Adipocyte (in vitro differentiated cells): ENCODE measurements at places on chromosomes 13 and 19.

DNA sequence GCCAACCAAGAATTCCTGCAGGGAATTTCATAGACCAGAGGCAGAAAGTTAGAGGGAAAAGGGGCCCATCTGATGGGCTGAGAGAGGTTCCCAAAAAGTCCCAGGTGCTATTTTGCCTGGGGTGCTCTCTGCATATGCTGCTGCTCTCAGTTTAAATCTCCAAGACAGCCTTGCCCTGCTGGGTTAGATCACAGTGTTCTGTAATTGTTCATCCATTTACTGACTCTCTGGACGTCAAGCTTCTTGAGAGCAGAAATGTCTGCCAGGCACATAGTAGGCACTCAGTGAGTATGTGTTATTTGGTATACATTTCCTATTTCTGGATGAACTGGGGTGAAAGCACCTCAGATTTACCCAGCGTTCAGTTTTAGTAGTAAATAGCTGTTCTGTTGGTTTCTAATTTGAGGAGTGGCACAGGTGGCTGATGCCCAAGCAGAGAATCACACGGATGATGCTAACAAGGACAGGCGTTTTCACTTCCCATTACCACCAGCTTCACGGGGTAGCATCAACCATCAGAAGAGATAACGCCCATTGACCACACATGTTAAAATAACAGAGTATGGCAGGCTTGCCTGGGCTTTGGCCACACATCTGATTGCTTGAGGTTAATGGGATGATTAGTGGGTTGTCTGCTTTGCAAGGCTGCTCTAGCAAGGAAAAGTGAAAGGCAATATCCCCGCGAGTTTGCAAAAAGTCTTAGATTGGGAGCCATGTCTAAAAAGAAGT lies 161.1 kb downstream of the SLC7A1 start:
- no peak for DNase-seq

- DNase-seq, result no peak
Measured at GRCh38 chr19:30856786-30857185, 484.6 kb downstream of the ZNF536 start.

DNA sequence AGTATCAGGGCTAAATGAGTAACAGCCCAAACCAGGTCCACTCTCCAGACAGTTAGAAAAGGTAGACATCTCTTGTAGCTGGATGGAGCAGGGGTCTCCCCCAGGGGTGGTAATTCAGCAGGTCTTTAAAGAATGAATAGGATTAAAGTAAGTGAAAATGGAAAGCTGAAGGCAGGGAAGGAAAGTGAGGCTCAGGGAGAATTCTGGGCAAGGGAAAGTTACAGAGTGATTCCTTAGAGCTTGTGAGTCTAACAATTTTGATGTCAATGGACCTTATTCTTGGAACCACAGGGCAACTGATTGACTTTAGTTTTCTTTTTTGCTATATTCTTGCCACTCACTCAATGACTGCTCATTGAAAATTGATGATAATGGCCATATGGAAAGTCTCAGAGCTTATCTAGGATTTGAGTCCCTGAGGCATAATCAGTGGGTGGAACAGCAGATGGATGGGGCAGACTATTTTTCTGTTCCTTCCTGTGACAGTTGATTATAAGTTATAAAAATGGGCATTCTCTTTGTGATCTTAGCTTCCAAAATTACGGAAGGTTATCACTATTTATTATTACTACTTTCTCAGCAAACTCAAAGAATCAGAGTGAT lies 76.9 kb downstream of the LRCH1 start:
- no peak for DNase-seq

DNA sequence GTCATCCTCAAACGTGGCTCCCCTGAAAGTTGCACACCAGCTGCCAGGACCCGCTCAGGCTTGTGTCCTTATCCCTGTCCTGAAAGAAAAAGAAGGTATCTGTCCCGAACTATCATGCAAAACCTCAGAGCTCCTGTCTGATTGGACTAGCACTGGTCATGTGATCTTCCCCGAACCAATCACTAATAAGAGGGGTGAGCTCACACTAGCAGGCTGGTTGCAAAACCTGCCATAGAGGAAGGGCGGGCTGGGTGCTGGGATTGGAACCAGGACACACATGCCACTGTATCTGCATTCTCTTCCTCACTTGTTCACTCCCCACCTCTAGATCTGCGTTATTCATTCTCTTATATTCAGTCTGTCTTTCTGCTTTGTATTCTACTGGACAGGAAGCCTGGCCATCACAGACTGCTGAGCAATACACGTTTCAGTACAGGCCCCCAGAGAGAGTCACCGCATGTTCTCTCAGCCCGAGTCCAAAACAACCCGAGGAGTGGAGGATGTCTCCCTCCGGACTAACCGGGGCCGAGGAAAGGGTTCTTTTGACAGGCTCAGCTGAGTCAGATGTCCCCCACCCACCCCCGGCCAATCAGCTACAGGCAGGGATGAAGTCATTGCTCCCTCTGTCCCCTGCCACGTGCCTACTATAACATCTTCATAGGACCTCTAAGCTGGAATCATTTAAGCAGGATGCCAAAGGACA lies 97.7 kb downstream of the SIPA1L3 start:
- DNase-seq, result peak; percentile 97

DNA sequence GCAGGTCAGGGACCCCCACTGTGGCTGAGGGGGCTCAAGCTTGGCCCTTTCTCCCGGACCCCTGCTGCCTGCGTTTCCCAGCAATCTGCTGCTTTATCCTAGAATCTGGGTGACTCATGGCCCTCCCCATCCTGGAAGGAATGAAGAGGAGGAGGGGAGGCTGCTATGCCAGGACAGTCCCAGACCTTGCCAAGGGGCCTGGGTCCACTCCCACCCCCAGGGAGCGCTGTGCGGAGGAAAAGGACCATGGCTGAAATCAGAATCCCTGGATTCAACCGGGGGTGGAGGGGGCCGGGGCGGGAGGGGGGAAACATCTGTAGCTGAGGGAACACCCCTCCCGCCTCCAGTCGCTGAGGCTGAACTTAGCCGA lies 20.5 kb downstream of the ZNF114 start:
- peak; percentile 61 for DNase-seq

GRCh38 chr19:10915130-10916091 lies 13.0 kb downstream of the YIPF2 start:
- peak; percentile 82 for DNase-seq

DNA sequence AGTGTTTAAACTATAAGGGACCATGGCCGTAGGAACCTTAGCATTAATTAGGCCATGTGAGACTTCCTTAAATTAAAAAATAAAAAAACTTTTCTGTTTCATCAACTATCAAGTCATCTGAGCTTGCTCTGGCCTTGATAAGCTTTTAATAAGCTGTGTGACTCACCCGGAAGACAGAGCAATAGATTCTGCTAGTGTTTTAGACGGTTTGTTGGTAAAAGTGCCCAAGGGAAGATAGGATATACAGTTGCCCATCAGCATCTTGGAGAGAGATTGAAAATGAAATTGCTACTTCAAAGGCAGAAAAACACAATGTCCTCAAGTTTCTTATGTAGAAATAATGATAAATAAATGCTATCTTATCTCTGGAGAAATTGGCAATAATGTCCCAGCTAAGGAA lies 31.2 kb upstream of the RCBTB2 start:
- no peak for DNase-seq

DNA sequence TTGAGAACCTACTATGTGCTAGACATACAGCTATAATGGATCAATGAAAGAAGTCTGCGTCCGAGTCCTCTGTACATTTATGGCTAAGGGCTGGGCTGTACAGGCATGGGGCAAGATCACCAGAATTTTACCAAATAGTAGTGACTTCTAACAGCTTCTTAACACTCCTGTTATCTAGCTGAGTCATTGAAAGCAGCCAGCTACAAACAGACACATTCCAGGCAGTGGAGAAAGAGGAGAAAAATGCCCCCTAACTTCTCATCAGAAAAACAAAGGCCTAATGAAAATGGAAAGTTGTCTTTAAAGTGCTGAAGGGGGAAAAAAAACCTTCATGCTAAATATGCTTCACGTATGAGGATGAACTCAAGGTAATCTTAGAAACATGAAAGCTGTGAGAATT lies 14.3 kb upstream of the ZNF667 start:
- peak; percentile 26 for DNase-seq

DNA sequence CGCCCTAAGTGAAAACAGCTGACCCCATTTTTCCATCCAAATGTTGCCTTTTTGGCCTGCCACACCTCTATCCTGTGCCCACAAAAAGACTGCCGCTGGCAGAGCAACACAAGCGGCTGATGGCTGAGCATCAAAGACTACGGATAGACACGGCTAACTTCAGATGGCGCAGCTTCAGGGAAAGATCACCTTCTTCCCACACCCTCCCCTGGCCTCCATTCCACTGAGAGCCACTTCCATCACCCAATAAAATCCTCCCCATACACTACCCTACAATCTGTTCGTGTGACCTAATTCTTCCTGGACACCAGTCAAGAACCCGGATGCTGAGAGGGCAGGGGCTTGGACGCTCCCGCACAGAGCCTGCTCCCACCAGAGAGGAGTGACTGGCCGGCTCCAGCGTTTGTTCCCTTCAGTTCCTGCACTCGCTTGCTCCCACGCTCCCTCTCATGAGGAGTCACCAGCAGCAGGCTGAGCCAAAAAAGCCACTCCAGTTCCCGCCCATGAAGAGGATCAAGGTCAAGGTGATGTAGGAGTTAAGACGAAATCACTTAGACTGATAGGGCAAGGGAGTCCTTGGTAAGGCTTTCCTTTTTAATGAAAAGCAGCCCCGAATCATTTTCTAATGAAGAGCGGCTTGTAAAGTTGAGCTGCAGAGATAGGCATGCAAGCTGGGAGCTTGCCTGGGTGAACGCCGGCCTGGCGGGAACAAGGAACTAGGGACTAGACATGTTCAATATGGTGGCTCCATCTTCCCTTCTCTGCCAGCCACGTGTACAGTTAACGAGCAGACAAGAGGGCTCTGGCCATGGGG lies 35.7 kb downstream of the TSKS start:
- no peak for DNase-seq

- DNase-seq, result no peak
Measured at GRCh38 chr13:112434032-112434431, 57.9 kb downstream of the SPACA7 start.

GRCh38 chr13:34031610-34032009 lies 213.7 kb downstream of the RFC3 start:
- no peak for DNase-seq

DNA sequence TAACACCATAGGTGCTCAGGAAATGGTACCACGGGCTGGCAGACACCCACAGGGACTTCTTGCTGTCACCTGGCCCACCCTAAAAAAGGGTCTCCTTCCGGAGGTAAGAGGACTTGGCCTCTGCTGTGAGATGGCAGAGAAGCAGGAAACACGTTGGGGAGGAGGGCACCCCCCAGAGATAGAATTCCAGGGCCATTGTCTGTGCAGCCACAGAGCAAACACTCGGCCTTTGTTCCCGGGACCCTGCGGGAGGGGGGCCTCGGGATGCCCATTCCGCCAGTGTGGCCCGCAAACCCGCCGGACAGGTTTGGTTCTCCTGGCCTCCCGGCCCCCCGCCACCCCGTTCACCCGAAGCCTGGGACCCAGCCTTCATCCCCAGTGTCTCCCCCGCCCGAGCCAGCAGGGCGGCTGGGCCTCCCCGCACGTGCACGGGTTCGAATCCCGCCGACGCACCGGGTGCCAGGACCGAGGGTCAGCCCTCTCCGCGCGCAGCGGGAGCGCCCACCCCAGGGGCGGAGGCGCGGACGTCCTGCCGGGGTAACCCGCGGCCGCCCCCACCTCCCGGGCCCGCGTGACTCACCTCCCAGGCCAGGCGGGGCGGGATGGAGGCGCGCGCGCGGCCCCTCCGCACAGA lies 714 bp downstream of the PLPP2 start:
- DNase-seq, result peak; percentile 41

DNA sequence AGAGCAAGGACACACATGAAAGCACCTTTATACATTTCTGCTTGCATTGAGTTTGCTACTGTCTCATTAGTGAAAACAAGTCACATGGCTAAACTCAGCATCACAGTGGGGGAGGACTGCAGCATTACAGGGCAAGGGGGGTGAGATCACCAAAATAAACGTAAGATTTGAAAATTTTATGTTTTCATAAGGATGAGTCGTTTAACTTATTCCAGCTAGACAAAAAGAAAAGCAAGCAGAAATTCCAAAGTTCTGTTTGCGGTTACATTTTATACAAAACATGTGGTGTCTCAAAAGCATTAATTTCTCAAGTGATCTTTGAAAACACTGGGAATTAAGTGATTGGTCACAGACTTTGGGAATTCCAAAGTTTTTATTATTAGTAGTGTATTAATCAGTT lies 261.4 kb upstream of the RXFP2 start:
- peak; percentile 53 for DNase-seq

- no peak for DNase-seq
Measured at GRCh38 chr13:102443249-102443648, 41.4 kb upstream of the FGF14 start.

GRCh38 chr13:23871616-23872220 lies 17.5 kb downstream of the MIPEP start:
- peak; percentile 78 for DNase-seq

DNA sequence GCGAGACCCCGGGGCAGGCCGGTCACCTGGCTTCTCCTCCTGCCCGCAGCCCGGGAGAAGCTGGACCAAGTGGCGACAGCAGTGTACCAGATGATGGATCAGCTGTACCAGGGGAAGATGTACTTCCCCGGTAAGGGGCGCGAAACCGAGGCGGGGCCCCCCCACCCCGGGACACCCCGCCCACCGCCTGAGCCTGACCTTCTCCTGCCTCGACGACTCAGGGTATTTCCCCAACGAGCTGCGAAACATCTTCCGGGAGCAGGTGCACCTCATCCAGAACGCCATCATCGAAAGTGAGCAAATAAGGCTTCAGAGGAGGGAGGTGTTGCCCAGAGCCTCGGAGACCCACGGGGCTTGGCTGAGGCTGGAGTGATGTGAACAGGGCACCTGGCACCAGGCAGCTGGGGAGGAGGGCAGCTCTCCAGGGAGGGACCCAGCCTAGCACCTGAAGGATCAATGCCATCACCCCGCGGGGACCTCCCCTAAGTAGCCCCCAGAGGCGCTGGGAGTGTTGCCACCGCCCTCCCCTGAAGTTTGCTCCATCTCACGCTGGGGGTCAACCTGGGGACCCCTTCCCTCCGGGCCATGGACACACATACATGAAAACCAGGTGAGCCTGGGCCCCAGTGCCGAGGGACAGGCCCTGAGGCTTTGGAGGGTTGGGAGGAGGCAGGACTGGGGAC lies 629 bp downstream of the IZUMO4 start:
- DNase-seq, result no peak

DNA sequence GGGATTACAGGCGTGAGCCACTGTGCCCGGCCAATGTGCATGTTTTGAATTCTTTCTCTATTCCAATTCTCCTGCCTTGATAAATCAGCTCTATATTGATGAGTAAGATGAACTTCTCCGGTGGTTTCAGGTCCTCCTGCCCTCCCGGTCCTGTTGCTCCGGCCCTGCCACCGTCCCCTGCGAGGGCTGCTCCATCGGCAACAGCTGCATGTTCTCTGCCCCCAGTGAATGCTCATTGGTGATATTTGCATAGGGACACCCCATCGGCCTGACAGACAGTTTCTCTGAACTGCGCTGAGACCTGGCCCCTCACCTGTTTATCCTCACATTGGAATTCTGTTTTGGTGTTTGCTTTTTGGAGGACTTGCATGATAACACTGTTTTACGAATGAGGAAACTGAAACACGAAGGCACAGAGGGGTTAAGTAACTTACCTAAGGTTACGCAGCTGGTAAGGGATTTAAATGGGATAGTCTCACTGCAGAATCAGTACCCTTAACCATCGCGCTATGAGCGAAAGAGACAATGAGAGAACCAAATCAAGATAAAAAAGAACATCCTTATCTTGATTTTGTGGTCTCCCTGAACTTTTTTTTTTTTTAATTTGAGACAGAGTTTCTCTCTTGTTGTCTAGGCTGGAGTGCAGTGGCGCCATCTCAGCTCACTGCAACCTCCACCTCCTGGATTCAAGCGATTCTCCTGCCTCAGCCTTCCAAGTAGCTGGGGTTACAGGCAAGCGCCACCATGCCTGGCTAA lies 32.2 kb downstream of the ZNF557 start:
- DNase-seq, result no peak
